ENCODE measurements at places on chromosomes 13 and 19.

- H3K27ac ChIP-seq, result no peak overlapping the region
- H3K27me3 ChIP-seq, result peaks cover 46% of the 10 kb centered on the region
- no peaks in the 10 kb centered on the region for H3K36me3 ChIP-seq
- no peaks in the 10 kb centered on the region for H3K4me1 ChIP-seq
These were observed 1.8 kb upstream of the KLK4 start for GRCh38 chr19:50912727-50913716.

GRCh38 chr19:51711702-51712101, 12.1 kb downstream of the HAS1 start:
- H3K27me3 ChIP-seq, result no peaks in the 10 kb centered on the region
- no peak for DNase-seq
- H3K27ac ChIP-seq, result no peak overlapping the region
- H3K4me3 ChIP-seq, result no peak overlapping the region

GRCh38 chr19:8180018-8180417, 29.2 kb upstream of the CERS4 start:
- no peaks in the 10 kb centered on the region for H3K4me1 ChIP-seq
- H3K27me3 ChIP-seq, result no peaks in the 10 kb centered on the region
- no peak overlapping the region for H3K27ac ChIP-seq
- no peak for DNase-seq
- no peaks in the 10 kb centered on the region for H3K36me3 ChIP-seq

- no peaks in the 10 kb centered on the region for H3K27me3 ChIP-seq
- peak overlapping the region; percentile 55 for H3K4me3 ChIP-seq
- peaks cover 16% of the 10 kb centered on the region for H3K36me3 ChIP-seq
- peak; percentile 57 for DNase-seq
These were observed 1.2 kb upstream of the ZNF225 start for GRCh38 chr19:44111910-44112463.

DNA sequence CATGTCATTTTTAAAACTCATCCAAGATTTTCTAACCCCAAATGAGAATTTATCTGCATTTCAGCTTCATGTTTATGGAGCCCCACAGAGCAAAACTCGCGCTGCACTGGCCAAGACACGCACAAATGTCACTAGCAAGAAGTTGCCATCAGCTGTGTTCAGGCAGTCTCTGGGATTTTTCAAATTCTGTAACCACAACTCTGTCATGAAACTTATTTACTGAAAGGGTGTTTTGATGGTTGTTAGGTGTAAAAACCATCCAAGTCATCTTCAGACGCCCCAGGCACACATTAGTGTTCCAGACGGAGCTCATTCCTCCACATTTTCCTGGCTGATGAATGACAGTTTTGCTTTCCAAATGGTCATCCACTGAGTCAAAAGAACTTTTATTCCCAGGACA, 63.4 kb downstream of the SLC7A1 start:
- H3K27me3 ChIP-seq, result no peaks in the 10 kb centered on the region
- no peak overlapping the region for H3K4me3 ChIP-seq
- H3K36me3 ChIP-seq, result peaks cover 93% of the 10 kb centered on the region
- no peak overlapping the region for H3K27ac ChIP-seq
- H3K4me1 ChIP-seq, result peaks cover 3% of the 10 kb centered on the region

DNA sequence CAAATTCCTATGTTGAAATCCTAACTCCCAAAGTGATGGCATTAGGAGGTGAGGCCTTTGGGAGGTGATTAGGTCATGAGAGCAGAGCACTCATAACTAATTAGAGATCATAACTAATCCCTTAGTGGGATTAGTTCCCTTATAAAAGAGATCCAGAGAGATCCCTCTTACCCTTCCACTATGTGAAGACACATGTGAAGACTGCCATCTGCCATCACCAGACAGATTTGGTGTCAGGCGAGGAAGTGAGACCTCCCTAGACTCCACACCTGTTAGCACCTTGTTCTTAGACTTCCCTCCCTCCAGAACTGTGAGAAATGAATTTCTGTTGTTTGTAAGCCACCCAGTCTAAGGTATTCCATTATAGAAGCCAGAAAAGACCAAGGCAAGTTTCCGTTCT, 112.2 kb downstream of the NDFIP2 start:
- no peak for DNase-seq
- H3K4me3 ChIP-seq, result no peak overlapping the region
- H3K27me3 ChIP-seq, result no peaks in the 10 kb centered on the region
- no peaks in the 10 kb centered on the region for H3K4me1 ChIP-seq
- no peaks in the 10 kb centered on the region for H3K36me3 ChIP-seq

GRCh38 chr13:114285166-114285808, 3.9 kb downstream of the UPF3A start:
- H3K36me3 ChIP-seq, result peaks cover 67% of the 10 kb centered on the region
- no peak overlapping the region for H3K4me3 ChIP-seq
- DNase-seq, result no peak
- peaks cover 5% of the 10 kb centered on the region for H3K4me1 ChIP-seq
- H3K27me3 ChIP-seq, result no peaks in the 10 kb centered on the region
- H3K27ac ChIP-seq, result no peak overlapping the region

DNA sequence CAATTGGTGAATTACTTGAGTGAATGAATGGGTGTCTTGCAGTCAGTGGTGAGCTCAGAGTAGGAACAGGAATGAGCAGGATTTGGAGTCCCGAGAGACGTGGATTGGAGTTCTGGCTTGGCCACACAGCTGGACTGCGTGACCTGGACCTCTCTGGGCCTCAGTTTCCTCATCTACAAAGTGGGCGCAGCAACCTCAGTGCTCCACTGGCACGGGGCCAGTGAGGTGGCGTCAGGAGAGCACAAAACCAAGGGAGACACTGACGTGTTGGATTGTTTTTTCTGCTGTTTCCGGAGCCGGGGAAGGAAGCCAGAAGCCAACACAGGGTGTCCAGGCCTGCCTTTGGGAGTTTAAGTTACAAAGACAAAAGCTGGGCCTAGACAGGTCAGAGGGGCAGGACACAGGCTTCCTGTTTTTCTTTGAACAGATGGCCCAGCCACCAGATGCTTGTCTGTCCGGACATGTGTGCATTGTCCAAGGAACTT, 6.5 kb upstream of the DOCK6 start:
- no peaks in the 10 kb centered on the region for H3K27me3 ChIP-seq
- DNase-seq, result no peak
- no peak overlapping the region for H3K27ac ChIP-seq
- H3K4me3 ChIP-seq, result no peak overlapping the region
- no peaks in the 10 kb centered on the region for H3K36me3 ChIP-seq
- H3K4me1 ChIP-seq, result no peaks in the 10 kb centered on the region

GRCh38 chr19:34332027-34332760, 32.8 kb upstream of the GPI start:
- no peak for DNase-seq
- H3K36me3 ChIP-seq, result peaks cover 17% of the 10 kb centered on the region
- no peak overlapping the region for H3K27ac ChIP-seq
- H3K27me3 ChIP-seq, result no peaks in the 10 kb centered on the region
- H3K4me3 ChIP-seq, result no peak overlapping the region
- H3K4me1 ChIP-seq, result no peaks in the 10 kb centered on the region

DNA sequence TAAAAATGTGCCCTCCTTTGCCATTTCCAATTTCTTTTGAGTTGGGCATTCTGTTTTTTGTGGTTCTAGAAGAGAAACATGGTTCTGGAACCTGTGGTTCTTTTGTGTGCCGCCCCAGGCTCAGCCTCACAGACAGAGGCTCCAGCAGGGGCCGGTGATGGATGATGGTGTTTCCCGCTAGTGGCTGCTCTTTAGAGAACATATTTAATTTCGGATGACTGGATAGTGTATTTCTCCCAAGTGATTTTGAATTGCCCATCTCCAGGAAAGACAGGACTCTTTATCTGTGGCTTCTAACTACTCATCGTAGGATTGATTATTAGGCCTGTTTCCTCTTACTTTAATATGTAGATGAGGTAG, 75.2 kb downstream of the KL start:
- no peak overlapping the region for H3K4me3 ChIP-seq
- no peak for DNase-seq
- no peaks in the 10 kb centered on the region for H3K36me3 ChIP-seq
- no peak overlapping the region for H3K27ac ChIP-seq
- H3K27me3 ChIP-seq, result no peaks in the 10 kb centered on the region

- no peak overlapping the region for H3K27ac ChIP-seq
- H3K36me3 ChIP-seq, result peaks cover 52% of the 10 kb centered on the region
- no peak overlapping the region for H3K4me3 ChIP-seq
- no peaks in the 10 kb centered on the region for H3K27me3 ChIP-seq
- H3K4me1 ChIP-seq, result peaks cover 40% of the 10 kb centered on the region
These were observed 9.6 kb downstream of the TTYH1 start for GRCh38 chr19:54424660-54425381.

DNA sequence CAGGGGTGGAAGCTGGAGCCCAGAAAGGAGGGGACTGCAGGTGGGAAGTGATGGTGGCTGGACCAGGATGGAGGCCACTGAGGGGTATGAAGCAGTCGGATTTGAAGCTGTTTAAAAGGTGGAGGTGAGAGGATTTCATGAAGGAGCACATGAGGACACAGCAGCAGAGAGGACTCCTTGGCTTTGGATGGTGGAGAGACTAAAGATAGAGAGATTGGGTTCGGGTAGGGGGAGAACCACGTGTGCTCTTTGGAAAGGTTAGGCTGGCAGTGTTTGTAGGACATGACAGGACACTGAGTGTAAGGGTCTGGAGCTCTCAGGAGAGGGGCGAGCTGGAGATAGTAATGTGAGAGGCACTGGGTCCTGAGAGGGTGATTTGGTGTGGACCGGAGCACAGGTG, 8.8 kb downstream of the SNRPD2 start:
- H3K27me3 ChIP-seq, result peaks cover 11% of the 10 kb centered on the region
- no peak overlapping the region for H3K4me3 ChIP-seq
- H3K4me1 ChIP-seq, result no peaks in the 10 kb centered on the region
- H3K27ac ChIP-seq, result no peak overlapping the region

- H3K27me3 ChIP-seq, result no peaks in the 10 kb centered on the region
- H3K4me3 ChIP-seq, result no peak overlapping the region
- H3K27ac ChIP-seq, result no peak overlapping the region
- peaks cover 88% of the 10 kb centered on the region for H3K36me3 ChIP-seq
These were observed 133.6 kb downstream of the STK24 start for GRCh38 chr13:98443329-98443728.

- H3K36me3 ChIP-seq, result no peaks in the 10 kb centered on the region
- H3K27me3 ChIP-seq, result no peaks in the 10 kb centered on the region
- H3K4me1 ChIP-seq, result peaks cover 2% of the 10 kb centered on the region
- DNase-seq, result no peak
- H3K4me3 ChIP-seq, result no peak overlapping the region
These were observed 13.3 kb downstream of the TDRD3 start for GRCh38 chr13:60410299-60410698.

DNA sequence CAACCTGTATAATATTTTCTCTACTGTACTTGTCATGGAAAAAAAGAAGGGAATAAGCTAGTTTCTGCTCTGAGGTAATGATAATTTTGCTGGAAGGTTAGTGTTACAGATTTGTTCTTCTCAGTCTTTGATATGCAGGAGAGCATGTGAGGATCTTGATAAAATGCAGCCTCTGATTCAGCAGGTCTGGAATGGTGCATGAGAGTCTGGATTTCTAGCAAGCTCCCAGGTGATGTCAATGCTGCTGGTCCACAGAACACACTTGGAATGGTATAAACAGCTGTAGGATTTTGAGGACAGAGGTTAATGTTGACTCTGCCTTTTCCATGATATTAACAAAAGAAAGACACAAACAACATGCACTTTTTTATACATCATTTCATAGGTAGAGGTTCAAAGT, 173.6 kb downstream of the NDFIP2 start:
- no peak overlapping the region for H3K4me3 ChIP-seq
- no peak for DNase-seq
- H3K27me3 ChIP-seq, result no peaks in the 10 kb centered on the region
- no peaks in the 10 kb centered on the region for H3K36me3 ChIP-seq
- peaks cover 9% of the 10 kb centered on the region for H3K4me1 ChIP-seq

GRCh38 chr13:52882785-52883184, 34.3 kb upstream of the PCDH8 start:
- no peaks in the 10 kb centered on the region for H3K27me3 ChIP-seq
- peaks cover 14% of the 10 kb centered on the region for H3K4me1 ChIP-seq
- no peak for DNase-seq
- H3K36me3 ChIP-seq, result no peaks in the 10 kb centered on the region

DNA sequence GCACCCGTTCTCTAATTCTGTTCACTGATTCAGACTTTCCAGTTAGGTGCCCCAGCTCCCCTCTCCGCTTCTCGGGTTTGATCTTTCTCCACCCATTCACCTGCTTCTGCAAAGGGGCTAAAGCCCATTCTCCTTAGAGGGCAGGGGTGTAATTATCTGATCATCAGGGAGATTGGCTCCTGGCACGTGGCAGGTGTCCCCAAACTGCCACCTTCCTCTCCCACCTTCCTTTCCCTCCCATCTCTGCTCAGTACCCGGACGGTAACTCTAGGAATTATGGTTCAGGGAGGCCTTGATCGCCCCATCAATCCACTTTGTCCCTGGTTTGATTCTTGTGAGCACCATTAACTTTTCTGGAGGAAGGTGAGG, 212 bp downstream of the FFAR1 start:
- H3K4me1 ChIP-seq, result no peaks in the 10 kb centered on the region
- H3K4me3 ChIP-seq, result no peak overlapping the region
- no peak for DNase-seq
- H3K27me3 ChIP-seq, result peaks cover 4% of the 10 kb centered on the region

- peaks cover 24% of the 10 kb centered on the region for H3K4me1 ChIP-seq
- no peak overlapping the region for H3K4me3 ChIP-seq
- DNase-seq, result no peak
- peaks cover 36% of the 10 kb centered on the region for H3K36me3 ChIP-seq
These were observed 30.7 kb upstream of the ASF1B start for GRCh38 chr19:14166999-14167575.

DNA sequence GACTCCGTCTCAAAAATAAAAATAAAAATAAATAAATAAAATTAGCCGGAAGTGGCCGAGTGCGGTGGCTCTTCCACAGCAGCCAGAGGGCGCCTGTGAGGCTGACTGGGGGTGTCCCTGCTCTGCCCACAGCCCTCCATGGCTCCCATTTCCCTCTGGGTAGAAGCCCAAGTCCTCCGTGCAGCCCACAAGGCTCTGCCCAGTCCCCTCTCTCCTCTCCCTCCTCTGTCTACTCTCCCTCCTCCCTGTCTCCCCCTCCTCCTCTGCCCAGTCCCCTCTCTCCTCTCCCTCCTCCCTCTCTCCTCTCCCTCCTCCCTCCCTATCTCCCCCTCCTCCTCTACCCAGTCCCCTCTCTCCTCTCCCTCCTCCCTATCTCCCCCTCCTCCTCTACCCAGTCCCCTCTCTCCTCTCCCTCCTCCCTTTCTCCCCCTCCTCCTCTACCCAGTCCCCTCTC, 20.4 kb downstream of the MISP start:
- DNase-seq, result no peak
- no peak overlapping the region for H3K4me3 ChIP-seq
- no peaks in the 10 kb centered on the region for H3K36me3 ChIP-seq
- no peaks in the 10 kb centered on the region for H3K27me3 ChIP-seq
- H3K4me1 ChIP-seq, result no peaks in the 10 kb centered on the region

DNA sequence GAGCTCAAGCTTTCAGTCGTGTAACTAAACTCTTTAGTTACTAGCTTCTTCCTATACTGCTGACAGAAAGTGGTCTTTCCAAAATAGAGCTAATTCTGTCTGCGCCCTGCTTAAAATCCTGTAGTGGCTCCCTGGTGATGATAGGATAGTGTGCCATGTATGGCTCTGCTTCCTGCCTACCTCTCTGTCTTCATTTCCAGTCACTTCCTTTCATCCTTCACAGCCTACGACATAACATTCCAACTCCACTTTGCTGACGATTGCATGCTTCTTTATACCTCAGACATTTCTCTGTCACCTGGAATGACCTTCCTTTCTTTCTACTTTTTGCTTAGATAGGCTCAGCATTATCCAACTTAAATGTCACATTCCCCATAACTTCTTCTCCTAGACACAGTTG, 190.8 kb downstream of the MAB21L1 start:
- H3K27me3 ChIP-seq, result no peaks in the 10 kb centered on the region
- H3K4me1 ChIP-seq, result peaks cover 8% of the 10 kb centered on the region
- H3K27ac ChIP-seq, result no peak overlapping the region

GRCh38 chr13:101289764-101290163, 126.5 kb downstream of the NALCN start:
- no peaks in the 10 kb centered on the region for H3K36me3 ChIP-seq
- no peaks in the 10 kb centered on the region for H3K27me3 ChIP-seq
- H3K4me1 ChIP-seq, result no peaks in the 10 kb centered on the region
- DNase-seq, result peak; percentile 63
